ENCODE measurements at places on chromosomes 7 and 10. TPM values are rescaled to one million over a fixed set of nuclear protein-coding genes. Genes with fewer than 3 reads are reported as not detected.

C10orf143 gene
- total RNA-seq = 7.6 TPM

CARD11 gene
- 3.9 TPM for total RNA-seq

PRRT4 gene
- total RNA-seq = 0.16 TPM

ZNF727 gene
- 12.1 TPM for total RNA-seq

TMEM270 gene
- 37.3 TPM for total RNA-seq

UBE3C gene
- total RNA-seq = 86.0 TPM

EFCAB10 gene
- 6.9 TPM for total RNA-seq

EN2 gene
- 1.6 TPM for total RNA-seq

STRIP2 gene
- total RNA-seq = 25.5 TPM
